ENCODE measurements at places on chromosomes 2 and 18. TPM values are rescaled to one million over a fixed set of nuclear protein-coding genes. Genes with fewer than 3 reads are reported as not detected.

Gene SLC39A6
- 72.5 TPM for total RNA-seq

Gene CNGA3
- total RNA-seq, result not detected

Gene ASB18
- not detected for total RNA-seq

Gene RGPD3
- 0.03 TPM for total RNA-seq

Gene OXER1
- total RNA-seq, result not detected

Gene CACNB4
- total RNA-seq, result 0.29 TPM

All from HT1080 (cell line).